ENCODE measurements at places on chromosomes 13 and 19. TPM values are rescaled to one million over a fixed set of nuclear protein-coding genes. Genes with fewer than 3 reads are reported as not detected.

The MBD3L2 gene
- not detected for total RNA-seq

DNA sequence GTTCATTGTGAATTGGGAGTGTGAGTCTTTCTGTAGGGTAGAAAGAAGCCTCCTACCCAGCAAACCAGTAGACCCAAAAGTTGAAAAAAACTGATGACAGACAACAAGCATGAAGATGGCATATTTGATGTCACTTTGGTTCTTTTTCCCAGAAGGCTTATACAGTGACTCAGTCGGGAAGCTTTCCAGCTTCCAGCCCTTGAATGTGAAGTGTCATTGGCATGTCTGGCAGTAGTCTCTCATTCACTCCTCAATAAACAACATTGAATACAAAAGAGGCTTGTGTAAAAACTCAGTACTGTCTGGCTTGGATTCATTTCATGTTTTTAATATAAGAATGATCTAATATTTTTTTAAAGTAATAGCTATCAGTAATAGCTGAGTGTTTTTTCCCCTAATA, 68.7 kb downstream of the IPO5 start:
- H3K27me3 ChIP-seq = no peaks in the 10 kb centered on the region
- H3K36me3 ChIP-seq = peaks cover 41% of the 10 kb centered on the region
- H3K4me3 ChIP-seq = no peak overlapping the region
- no peaks in the 10 kb centered on the region for H3K4me1 ChIP-seq
- H3K27ac ChIP-seq = no peak overlapping the region

DNA sequence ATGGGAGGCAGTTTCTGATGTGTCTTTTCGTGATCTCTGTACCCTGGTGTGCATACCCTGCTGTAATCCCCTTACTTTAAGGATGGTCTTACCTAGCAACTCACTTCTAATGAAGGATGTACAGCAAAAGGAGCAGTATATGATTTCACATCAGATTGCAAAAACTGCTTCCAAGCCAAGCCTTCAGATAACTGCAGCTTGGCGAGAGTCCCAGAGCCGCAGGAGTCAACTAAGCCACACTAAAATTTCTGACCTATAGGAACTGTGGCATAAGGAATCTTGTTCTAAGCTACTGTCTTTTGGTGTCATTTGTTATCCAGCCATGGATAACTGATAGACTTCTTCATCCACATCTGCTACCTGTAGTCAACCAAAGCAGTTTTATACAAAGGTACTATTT, 496.7 kb downstream of the GPC6 start:
- no peaks in the 10 kb centered on the region for H3K36me3 ChIP-seq
- H3K4me3 ChIP-seq = no peak overlapping the region
- no peak for DNase-seq
- no peak overlapping the region for H3K27ac ChIP-seq
- no peaks in the 10 kb centered on the region for H3K4me1 ChIP-seq

DNA sequence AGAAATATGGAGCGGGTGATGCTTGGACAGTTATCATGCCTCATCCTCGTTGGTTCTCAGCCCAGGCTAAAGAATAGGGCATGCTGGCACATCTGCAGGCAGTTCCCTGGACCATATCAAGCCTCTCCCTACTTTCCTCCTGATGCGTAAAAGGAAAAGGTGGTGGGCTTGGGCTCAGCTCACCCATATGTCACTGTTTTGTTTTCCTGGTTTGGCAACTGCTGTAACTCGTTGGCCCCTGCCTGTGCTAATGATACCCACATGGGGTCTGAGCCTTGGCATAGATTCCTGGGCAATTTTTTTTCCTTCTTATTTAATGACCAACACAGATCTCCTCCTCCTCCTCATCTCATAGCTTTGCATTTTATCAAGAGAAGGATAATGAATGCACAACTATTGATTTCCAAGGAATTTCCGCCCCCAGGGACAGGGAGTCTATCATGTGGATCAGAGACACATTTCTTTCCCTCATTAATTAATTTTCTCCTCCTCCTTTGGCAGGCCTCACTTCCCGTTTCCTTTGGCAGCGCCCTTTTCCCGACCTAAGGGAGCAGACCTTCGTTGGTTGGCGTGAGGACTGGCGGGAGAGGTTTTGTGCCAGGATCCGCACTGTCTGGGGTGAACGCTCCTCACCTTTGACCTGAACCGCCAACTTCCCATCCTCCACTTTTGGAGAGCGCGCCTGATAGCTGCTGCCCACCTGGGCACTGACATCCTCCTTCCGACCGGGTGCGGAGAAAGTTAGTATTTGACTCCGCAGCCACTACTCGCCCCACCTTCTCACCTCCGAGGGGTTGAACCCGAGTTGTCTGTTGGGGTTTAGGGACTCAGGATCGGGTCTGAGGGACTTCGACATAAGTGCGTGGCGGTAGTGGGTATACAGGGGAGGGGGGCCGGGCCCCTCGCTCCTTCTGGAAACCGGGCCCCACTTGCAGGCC, 3.4 kb upstream of the POU4F1 start:
- no peaks in the 10 kb centered on the region for H3K36me3 ChIP-seq
- peaks cover 34% of the 10 kb centered on the region for H3K4me1 ChIP-seq
- no peak overlapping the region for H3K27ac ChIP-seq
- no peak for DNase-seq

DNA sequence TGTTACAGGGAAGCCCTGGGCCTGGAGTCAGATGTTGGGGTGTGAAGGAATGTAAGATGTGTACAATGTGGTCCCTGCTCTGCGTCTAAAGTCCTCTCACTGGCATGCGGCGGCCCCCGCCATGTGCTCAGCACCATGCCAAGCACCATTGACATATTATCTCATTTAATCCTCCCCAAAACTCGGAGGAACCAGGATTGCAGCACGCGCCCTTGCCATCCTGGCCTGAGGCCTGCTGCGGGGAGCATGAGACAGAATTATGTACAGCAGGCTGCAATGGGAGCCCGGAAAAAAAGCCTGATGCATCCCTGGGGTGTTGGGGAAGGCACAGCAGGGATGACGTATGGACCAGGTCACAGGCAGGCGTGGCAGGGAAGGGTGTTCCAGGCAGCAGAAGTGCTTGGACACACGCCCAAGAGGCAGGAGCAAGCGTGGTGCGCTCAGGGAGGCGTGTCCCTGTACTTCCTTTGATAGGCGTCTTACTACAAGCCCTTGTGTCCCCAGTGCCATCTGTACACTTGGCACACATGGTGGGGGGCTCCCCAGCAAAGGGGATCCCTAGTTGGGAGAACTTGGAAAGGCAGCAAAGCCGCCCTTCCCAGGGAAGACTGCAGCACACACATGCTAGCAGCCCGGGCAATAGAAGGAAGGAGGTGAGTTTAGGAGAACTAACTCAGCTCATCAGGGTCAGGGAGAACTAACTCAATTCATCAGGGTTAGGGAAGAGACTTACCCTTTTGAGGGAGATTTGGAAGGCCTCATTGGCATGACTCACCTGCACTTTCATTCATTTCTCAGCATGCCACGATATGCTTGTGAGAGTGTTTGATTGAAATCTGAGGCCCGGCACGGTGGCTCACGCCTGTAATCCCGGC, 3.4 kb downstream of the EVI5L start:
- H3K27ac ChIP-seq = no peak overlapping the region
- no peak for DNase-seq
- H3K4me3 ChIP-seq = no peak overlapping the region
- H3K4me1 ChIP-seq = peaks cover 21% of the 10 kb centered on the region
- H3K27me3 ChIP-seq = peaks cover 5% of the 10 kb centered on the region

DNA sequence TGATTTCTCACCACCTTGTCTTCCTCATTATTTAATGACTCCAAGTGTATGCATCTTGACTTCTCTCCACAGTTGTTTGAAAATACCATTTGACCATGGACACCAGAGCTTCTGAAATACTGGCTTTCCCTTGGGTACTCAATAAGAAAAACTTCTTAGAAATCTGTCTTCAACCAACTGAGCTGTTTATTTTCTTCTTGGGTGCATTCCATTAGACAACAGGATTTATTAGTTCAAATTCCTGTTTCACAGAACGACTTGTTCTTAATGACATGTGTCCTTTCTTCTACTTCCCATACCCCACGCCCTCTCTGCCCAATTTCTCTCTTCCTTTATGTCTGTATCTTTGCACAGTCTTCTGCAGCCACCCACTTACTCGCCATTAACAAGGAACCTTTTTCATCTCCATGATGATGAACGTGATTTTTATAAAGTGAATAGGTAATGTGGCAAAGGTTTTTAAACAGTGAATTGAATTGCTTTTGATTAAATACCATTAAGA, 11.3 kb upstream of the ITM2B start:
- peaks cover 25% of the 10 kb centered on the region for H3K27me3 ChIP-seq
- peaks cover 37% of the 10 kb centered on the region for H3K4me1 ChIP-seq
- DNase-seq = no peak
- H3K4me3 ChIP-seq = peak overlapping the region; percentile 69
- peaks cover 5% of the 10 kb centered on the region for H3K36me3 ChIP-seq

- peaks cover 1% of the 10 kb centered on the region for H3K27me3 ChIP-seq
- peaks cover 46% of the 10 kb centered on the region for H3K36me3 ChIP-seq
- DNase-seq = no peak
- H3K4me3 ChIP-seq = peak overlapping the region; percentile 96
Measured at GRCh38 chr19:58555920-58556621, 1.2 kb upstream of the CHMP2A start.
